ENCODE measurements at places on chromosomes 13 and 19.

DNA sequence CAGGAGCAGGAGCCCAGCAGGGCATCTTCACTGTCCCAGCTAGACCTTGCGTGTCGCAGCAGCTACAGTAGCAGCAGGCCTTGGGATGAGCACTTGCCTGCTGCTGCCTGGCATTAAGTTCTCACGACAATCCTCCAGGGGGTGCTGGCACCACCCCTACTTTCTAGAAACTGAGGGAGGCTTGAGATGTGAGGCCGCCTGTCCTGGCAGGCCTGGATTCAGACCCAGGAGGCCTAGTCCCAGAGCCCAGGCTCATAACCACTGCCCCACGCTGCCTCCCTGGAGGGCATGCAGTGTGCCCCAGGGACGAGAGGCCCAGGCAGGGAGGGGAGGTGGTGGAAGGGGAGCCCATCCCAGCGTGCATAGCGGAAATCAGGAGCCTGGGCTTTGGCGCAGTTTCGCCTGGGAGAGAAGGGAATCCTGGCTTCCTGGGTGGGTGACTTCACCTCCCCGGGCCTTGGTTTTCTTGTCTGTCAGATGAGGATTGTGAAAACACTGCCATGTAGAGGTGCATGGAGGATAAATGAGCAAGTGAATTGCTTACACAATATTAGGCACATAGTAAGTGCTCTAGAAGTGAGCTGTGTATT, 26.1 kb downstream of the PPP5C start:
- no peak for DNase-seq

- no peak for DNase-seq
Measured at GRCh38 chr19:47098608-47099007, 15.0 kb downstream of the ZC3H4 start.

- no peak for DNase-seq
Measured at GRCh38 chr13:33379608-33380007, 94.1 kb upstream of the STARD13 start.

DNA sequence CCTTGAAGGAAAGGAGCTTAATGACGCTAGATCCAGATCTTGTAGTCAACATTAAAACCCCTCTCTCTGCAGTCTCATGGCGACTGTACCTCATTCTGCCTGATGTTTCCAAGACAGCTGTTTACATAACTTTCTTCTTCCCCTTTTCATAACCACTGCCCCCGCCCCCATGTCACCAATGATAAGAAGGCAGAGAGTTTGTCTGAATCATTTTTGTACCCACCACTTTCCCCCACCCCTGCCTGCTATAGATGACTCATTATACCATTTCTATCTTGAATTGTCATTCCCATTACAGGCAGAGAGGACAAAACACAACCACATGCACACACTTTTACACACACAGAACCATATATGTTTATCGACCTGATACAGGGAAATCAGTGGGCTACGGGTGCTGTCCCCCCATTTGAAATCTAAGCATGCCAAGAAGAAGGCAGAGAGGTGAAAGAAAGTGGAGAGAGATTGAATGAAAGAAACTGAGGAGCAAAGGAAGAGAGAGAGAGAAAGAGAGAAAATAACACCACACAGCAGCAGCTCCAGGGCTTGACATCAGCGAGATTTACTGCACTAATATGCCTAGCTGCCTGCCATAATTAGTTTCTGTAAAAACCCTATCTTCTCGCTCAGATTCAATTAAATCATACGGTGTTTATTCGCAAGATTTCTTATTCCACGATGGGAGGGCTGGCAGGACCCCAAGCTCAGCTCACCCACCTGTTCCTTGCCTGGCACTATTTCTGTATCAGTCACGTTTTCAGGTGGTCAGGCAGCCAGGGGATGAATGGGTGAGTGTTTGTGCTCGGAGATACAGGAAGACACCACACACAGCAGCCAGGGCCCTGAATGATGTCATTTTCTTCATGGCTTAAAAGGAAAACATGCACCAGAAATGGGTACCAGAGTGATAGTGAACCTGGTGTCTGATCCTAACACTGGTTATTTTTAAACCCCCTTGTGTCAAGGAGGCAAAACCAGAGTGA, 114.3 kb upstream of the SERP2 start:
- DNase-seq: peak; percentile 86

DNA sequence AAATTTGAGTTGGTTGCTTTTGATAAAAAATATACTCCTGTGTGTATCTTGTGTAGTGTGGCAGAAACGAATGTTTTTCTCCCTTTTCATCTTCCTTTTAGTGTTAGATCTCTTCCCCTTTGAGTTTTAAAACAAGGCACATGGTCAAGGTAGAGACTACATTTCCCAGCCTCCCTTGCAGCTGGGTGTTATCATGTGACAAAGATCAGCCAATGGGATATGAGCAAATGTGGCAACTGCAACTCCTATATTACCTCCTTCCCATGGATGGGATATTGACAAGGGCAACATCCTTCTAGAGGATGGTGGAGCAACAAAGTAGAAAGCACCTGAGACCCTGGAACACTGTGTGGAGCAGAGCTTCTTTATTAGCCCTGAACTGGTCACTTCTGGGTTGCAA, 42.4 kb downstream of the ADGRE3 start:
- no peak for DNase-seq

DNA sequence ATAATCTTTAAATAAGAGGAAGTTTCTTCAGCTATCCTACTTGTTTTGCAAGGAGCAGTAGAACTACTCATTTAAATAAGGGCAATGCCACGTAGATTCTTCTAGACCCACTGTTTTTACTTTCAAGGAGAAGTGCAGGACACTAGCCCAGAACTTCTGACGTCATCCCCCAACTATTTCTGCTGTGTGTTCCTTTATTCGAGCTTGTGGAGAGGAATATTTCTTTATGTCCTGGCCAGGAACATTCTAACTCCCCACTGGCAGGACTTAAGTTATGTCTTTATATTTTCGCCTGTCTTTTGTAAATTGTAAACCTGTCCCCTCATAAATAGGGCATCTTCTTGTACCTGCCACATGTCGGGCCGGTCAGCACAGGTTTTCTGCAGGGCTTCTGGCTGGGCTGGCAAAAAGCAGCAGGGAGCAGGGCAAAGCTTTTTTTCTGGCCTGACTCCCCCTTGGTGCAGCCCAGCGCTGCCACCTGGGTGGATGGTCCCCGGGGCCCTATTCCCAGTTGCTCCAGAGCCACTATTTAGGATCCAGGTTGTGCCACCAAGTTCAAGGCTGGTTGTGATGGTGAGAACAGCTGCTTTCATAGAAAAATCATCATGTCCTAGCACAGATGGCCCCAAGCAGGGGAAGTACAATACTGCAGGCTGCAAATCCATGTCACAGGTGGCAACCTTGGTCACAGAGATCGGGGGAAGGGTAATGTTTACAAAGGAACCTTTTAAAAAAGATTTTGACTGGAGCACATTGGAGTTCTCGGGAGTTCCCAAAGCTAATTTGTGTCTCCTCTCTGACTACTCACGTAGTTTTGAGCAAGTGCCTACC, 1.8 kb downstream of the MBNL2 start:
- DNase-seq: no peak

DNA sequence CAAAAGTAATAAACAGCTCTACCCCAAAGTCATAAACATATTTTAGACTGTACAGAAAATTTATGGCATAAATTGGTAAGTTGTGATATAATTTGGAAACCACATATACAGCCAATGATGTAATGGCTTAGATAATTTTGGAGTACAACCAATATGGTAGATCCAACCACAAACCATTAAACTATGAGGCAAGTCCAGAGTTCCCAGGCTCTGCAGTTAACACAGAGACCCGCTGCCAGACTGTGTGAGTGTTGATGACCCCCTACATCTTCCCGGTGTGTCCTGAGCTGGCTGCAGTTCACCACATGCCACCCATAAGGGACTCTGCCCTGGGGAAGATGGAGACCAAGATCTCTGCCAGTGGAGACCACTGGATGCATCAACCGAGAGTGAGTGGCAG, 9.9 kb upstream of the SERPINE3 start:
- DNase-seq: no peak

Data from stimulated activated CD4-positive, alpha-beta T cell treated with anti-CD3 and anti-CD28 coated beads, Interleukin-4, amount 100 ng/mL, for 4 hours (primary cell).